ENCODE measurements at places on chromosomes 7 and 10.

- DNase-seq = no peak
Measured at GRCh38 chr10:44203535-44203934, 181.4 kb downstream of the CXCL12 start.

GRCh38 chr7:143979998-143980397 is 20.1 kb upstream of the OR6B1 start:
- DNase-seq = no peak

- no peak for DNase-seq
Measured at GRCh38 chr7:138610671-138611170, 90.4 kb downstream of the SVOPL start.

DNA sequence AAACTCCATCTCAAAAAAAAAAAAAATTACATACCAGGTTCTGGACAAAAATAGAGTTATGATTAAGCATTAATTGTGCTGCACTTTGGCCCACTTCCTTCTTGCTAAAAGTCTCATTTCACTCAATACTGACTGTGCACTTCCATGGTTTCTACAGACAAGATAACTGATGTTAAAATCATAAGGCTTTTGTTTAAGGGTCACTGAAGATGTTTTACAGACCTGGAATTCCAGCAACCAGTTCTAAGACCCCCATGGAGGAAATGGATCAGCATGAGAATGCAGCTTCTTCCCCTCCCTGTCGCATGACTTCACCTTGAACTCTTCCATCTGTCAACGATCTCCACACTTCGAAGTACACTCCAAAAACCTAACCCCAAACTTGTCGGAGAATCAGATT is 1191.8 kb upstream of the AUTS2 start:
- no peak for DNase-seq
